Retinal pigment epithelial cell (primary cell): ENCODE measurements at places on chromosomes 1 and 21.

DNA sequence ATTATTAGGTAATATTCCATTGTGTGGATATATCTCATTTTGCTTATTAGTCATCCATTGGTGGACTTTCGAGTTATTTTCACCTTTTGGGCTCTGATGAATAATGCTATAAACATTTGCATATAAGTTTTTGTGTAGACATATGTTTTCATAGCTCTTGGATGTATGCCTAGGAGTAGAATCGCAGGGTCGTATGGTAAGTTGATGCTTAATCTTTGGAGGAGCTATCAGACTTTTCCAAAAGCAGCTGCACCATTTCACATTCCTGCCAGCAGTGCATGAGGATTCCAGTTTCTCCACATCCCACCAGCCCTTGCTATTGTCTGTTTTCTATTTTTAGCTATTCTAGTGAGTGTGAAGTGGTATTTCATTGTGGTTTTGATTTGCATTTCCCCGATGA lies 120.3 kb upstream of the TMEM51 start:
- DNase-seq, result no peak

- no peak for DNase-seq
These were observed 13.5 kb downstream of the PLA2G2D start for GRCh38 chr1:20105856-20106255.

DNA sequence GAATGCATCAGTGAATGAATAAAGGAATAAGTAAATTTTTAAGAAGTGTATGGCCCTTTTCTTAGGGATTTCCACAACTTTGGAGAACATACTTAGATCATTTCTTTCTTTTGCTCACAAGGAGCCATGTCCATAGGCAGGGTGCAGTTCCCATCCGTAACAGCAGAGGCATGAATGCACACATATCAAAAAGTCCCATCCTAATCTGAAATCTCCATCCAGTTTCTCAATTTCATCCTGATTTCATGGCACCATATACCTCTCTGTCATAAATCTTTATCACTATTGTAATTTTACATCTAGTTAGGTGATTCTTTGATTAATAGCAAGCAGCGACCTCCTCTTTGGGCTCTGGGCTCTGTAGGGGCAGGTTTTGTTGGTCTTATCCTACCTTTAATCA lies 359.2 kb downstream of the RRAGC start:
- no peak for DNase-seq

GRCh38 chr21:40186045-40186444 lies 318.8 kb downstream of the PCP4 start:
- peak; percentile 7 for DNase-seq

DNA sequence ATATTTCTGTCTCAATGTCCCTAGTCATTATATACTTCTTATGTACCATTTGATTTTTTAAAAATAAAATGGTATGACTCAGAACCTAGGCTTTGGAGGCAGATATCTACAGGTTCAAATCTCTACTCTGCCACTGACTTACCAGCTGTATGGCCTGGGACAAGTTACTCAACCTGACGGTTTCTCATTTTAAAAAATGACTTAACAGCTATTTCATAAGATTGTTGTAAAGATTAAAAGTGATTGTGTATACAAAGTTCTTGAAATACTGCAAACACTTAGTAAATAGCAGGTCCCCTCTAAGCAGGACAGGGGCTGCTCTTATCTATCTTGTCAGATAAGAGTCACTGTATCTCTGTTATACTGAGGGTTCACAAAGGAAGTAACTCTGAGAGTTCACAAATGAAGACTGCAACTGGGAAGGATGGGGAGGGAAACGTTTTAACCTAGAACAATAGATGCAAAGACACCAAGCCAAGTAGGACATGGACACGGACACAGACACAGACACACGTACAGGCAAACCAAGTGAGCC lies 2.6 kb downstream of the BCAR3 start:
- DNase-seq, result no peak

DNA sequence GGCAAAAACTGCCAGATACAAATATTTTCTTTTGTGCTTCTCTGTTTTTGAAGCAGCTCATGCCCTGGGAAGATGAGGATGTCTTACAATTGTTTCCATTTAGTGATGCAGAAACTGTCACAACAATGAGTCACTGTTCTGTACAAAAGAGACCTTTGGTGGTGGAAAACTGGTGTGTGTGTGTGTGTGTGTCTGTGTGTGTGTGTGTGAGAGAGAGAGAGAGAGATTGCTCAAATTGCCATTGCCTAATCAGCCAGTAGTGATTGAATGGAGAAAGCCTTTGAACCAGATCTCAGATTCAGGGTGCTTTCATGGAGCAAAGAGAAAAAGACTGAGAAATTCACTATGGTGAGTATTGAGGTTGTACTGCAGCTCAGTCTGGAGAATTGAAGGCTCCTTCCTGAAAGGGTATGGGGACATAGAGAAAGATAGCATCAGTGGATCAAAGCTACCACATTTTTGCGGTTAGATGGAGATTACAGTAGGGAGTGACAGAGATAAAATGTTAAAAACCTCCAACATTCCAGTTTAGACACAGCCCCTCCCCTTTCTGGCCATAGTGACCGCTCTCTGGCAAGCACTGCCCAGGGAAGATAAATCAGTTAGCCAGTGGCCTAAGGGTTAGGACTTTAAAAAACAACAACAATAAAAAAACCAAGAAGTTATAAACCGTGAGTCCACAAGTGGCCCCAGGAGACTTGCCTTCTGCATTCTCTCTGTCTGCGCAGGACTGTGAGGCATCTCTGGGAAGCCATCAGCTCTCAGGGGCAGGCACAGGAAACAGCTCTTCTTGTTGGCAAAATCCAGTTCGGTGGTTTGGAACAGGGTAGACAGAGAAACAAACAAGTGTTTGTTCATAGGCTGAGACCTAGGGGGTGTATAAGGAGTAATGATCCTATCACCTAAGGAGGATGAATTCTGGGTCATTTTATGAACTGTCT lies 406.5 kb downstream of the DUSP10 start:
- no peak for DNase-seq

DNA sequence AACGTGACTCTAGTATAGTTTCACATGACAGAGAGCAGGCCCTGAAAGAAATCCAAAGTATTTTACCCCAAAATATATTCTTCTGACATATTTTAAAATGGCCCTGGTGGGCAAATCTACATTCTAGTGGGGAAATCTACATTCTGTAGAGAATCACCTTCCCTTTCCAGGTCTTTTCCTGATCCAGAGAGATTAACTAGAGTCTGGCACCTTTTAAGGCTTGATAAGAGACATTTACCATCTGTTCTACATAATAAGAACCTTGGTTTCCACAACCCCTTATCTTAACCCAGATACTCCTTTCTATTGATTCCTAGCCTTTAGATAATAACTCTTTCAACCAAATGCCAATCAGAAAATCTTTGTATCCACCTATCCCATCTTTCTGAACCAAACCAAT lies 17.0 kb upstream of the L1TD1 start:
- DNase-seq, result no peak

DNA sequence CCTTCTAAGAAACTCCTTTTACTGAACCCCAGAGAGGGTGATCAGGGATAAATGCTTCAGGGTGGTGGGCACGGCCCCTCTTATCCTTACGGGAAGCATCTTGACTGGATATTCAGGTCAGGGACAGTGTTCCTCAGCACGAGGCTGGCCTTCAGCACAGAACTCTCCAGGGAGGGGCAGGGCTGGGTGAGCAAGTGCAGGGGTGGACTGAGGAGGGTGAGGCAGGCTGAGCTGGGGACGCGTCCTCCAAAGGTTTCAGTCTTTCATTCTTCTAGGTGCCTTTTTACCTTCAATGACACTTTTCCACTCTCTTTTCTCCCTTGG lies 52.3 kb downstream of the RASSF5 start:
- no peak for DNase-seq

GRCh38 chr21:36990508-36991205 lies 15.8 kb upstream of the RIPPLY3 start:
- DNase-seq, result no peak

- no peak for DNase-seq
These were observed 71.2 kb downstream of the PCNX2 start for GRCh38 chr1:233224311-233224710.

DNA sequence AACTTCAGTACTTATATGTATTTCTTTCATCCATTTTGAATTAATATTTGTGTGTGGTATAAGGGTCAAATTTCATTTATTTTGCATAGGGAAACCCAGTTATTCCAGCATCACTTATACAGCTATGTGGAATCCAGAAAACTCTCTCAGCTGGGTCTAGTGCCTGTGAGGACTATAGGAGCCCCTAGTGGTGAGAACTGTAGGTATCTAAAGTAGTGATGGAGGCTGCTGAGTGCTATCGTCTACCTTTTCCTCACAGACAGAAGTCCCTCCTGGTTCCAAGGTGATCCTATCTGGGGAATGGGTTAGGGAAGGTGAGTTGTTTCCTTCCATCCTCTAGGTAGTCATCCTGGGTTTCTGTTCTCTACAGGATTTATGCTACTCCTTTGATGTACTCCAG lies 352.0 kb upstream of the C1orf87 start:
- DNase-seq, result no peak

DNA sequence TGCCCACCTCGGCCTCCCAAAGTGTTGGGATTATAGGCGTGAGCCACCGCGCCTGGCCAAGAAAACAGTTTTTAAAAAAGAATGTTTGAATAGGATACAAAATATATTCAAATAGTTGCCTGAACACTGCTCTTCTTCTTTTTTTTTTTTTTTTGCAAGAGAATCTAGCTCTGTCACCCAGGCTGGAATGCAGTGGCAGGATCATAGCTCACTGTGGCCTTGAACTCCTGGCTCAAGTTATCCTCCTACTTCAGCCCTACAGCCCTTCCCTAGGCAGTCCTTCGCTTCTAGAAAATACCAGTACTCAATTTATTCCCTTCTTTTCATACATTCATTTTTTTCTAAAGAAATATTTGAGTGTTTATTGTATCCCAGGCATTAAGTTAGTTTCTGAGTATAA lies 67.9 kb downstream of the OSBPL9 start:
- DNase-seq, result no peak

DNA sequence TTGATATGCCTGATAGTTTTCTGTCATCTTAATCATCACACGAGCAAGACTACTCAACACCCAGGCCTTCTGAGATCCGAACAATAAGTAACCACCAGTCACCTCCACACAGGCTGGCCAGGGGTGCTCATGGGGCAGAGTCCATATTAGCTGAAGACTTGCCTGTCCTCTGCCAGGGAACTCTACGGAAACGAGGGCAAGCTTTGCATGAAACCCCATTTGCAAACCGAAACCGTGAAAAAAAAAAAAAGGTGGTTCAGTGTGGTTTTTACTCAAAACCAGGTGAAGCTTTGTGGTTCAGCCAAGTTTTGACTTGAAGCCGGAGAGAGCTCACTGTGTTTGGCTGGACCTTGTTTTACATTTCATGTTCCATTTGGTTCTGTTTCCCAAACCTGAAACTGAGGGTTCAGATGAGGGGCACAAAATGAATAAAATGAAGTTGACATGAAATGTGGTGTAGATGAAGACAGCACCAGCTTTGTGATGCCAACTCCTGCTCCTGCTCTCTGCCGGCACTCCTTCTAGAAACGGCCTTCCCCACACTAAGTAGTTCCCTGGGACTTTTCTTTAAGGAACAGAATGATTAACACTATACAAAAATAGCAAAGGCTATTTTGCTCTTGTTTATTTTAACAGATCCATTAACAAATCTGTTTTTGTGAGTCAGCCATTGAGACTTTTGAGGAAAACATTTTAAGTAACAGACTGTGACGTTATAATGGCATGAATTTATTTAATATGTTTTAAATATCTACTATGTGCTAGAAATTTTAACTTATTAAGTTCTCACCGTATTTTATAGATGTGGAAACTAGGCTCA lies 74.7 kb downstream of the RUNX1 start:
- DNase-seq, result no peak

DNA sequence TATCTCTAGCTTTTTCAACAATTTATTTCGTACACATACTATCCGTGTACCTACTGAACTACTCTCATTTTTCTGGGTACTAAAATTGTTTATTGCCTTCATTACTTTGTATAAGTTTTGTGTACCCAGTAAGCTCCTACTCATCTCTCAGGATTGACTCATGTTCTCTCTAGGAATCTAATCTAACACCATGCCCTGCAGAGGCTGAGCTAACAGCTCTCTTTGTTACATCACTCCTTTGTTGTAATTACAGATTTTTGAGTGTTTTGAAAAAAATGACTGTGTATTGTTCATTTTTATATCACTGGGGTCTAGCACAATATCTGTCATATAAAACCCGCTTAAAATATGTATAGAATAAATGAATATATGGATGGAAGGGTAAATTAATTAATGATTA lies 167.1 kb downstream of the ATP6V1G3 start:
- DNase-seq, result no peak
